ENCODE measurements at places on chromosomes 3 and 15. TPM values are rescaled to one million over a fixed set of nuclear protein-coding genes. Genes with fewer than 3 reads are reported as not detected.

DNA sequence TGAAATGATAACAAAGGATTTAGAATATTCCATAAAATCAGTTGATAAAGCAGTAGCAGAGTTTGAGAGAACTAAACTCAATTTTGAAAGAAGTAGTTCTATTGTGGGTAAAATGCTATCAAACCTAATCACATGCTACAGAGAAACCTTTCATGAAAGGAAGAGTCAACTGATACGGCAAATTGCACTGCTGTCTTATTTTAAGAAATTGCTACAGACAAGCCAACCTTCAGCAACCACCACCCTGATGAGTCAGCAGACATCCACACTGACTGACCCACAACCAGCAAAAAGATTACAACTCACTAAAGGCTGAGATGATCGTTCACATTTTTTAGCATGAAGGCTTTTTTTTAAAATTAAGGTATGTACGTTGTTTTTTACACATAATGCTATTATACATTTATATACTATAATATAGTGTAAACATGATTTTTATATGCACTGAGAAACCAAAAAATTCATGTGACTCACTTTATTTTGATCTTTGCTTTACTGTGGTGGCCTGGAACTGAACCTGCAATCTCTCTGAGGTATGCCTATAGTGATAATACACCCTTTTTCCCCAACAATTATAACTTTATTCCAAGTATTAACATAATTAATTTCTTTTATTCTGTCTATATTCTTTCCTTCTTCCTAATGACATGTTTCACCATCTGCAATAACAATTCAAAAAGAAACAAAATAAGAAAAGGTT lies 109.9 kb downstream of the TBC1D5 start:
- H3K36me3 ChIP-seq = peaks cover 1% of the 10 kb centered on the region
- no peak overlapping the region for H3K4me3 ChIP-seq
- no peaks in the 10 kb centered on the region for H3K27me3 ChIP-seq
- H3K4me1 ChIP-seq = peaks cover 13% of the 10 kb centered on the region

GRCh38 chr15:52071570-52071969 lies 41.0 kb downstream of the BCL2L10 start:
- DNase-seq = no peak
- no peak overlapping the region for H3K4me3 ChIP-seq
- H3K36me3 ChIP-seq = peaks cover 2% of the 10 kb centered on the region
- H3K27me3 ChIP-seq = no peaks in the 10 kb centered on the region

DNA sequence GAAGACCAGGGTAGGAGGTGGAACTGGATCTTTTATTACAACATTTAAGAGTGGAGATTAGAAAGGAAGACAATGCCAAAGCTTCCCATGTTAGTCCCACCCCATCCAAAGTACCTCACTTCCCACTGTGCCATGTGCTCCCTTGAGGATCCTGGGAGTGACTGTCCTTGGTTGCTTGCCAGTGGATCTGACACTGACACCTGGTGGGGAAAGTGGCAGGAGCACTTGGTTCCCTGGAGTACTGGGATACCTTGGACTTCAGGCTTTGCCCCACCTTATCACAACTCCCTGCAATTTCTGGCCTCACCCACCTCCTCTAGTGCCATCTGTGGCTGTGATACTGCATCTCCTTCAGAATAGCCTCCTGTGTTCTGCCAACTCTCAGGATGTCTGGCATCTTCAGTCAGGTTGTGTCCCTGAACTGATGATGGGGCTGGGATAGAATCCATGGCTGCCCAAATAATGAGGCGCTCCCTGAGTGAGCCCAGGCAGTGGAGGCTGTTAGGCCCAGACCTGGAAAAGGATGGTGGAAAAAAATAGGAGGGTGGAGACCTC lies 1.3 kb downstream of the ELL3 start:
- no peak overlapping the region for H3K27ac ChIP-seq
- peaks cover 19% of the 10 kb centered on the region for H3K4me1 ChIP-seq
- no peak overlapping the region for H3K4me3 ChIP-seq
- peaks cover 11% of the 10 kb centered on the region for H3K27me3 ChIP-seq
- DNase-seq = no peak
- peaks cover 21% of the 10 kb centered on the region for H3K36me3 ChIP-seq

GRCh38 chr15:34719695-34720094 lies 35.1 kb downstream of the GJD2 start:
- DNase-seq = no peak
- H3K4me3 ChIP-seq = no peak overlapping the region
- H3K4me1 ChIP-seq = no peaks in the 10 kb centered on the region
- peaks cover 56% of the 10 kb centered on the region for H3K27me3 ChIP-seq
- no peak overlapping the region for H3K27ac ChIP-seq

DNA sequence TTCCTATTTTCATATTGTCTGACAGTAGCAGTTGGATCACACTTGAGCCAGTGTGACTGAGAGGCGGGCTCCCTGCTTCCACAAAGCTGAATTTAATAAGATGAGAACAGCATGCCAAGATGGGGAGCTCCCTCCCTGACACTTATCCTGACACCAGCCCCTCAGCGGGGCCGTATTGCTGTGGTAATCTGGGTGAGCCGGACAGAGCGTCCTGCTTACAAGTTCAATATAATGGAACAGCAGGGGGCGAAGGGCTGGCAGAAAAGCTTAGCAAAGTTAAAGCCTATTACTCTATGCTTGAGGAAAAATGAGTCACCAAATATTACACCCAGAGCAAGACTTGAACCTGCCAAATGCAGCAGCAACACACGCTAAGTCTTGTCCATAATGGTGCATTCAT lies 163.8 kb upstream of the CMC1 start:
- no peaks in the 10 kb centered on the region for H3K27me3 ChIP-seq
- H3K4me1 ChIP-seq = no peaks in the 10 kb centered on the region
- no peak for DNase-seq
- H3K36me3 ChIP-seq = no peaks in the 10 kb centered on the region
- no peak overlapping the region for H3K4me3 ChIP-seq

DNA sequence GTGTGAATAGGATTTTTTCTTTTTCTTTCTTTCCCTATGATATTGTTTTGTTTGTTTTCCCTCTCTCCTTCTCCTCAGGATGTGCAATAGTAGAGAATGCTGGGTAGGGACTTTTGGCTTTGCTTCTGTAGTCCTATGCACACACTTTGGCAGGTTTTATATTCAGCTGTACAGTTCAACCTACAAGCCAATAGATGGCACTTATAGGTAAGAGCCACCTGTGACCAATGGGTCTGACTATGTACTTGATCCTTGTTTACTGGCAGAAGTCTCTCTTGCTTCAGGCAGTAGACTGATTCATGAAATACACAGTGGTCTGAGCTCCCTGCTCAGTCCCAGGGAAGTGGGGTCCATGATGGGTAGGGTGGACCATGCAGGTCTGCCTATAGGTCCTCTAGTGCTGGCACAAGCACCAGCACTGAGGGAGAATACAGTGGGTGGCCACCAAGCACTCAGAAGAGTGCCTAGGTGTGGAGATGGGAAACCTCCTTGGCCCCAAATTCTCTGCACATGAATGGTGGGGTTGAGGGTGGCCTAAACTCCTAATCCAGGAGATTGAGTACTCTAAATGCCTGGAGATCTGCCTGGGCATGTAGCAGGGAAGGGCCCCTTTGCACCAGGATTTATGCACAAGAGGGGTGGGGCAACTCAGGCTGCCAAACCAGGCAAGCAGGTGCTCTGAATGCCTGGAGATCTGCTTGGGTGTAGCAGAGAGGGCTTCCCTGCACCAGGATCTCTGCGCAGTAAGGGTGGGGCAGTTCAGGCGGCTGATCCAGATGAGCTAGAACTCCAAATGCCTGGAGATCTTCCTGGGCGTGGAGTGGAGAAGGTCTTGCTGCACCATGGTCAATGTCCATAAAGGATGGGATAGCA lies 176.1 kb downstream of the DOCK3 start:
- no peaks in the 10 kb centered on the region for H3K4me1 ChIP-seq
- H3K36me3 ChIP-seq = no peaks in the 10 kb centered on the region
- H3K4me3 ChIP-seq = no peak overlapping the region

DNA sequence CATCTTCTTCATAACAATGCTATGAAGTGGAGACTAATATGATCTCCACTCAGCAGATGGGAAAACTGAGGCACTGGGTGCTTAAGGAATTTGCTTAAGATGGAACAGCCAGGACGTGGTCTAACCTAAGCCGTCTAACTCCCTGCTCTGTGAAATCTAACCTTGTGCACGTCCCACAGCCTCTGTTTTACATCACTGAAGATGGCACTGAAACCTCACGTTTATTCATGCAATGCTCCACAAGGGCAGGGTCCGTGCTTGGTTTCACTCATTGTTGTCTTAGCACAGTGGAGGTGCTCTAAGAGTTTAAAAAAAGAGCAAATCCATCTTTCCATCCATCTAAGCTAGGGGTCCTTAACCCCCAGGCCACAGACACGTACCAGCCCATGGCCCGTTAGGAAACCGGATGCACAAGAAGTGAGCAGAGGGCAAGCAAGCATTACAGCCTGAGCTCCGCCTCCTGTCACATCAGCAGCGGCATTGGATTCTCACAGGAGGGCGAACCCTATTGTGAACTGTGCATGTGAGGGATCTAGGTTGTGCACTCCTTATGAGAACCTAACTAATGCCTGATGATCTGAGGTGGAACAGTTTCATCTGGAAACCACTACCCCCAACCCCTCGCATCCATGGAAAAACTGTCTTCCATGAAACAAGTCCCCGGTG lies 118.0 kb downstream of the FOXP1 start:
- H3K36me3 ChIP-seq = peaks cover 7% of the 10 kb centered on the region
- no peak for DNase-seq
- no peak overlapping the region for H3K4me3 ChIP-seq
- H3K27ac ChIP-seq = no peak overlapping the region

DNA sequence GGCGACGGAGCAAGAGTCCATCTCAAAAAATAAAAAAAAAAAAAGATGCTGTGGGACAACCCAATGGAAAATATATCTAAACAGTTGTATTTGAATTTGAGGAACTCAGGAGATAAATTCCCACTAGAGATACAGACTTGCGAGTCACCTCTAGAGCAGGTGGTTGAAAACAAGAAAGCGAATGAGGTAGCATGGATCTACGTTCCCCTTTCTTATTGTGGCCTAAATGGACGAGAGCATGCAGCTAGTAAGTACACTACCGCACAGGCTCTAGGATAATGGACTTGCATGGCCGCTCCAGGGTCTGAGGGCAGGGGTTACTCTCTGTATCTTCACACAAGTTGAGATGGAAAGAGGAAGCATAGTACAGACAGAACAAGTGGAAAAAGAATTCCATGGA lies 63.5 kb upstream of the TGFBR2 start:
- DNase-seq = no peak
- H3K36me3 ChIP-seq = no peaks in the 10 kb centered on the region
- no peak overlapping the region for H3K4me3 ChIP-seq
- H3K27ac ChIP-seq = no peak overlapping the region

- peaks cover 92% of the 10 kb centered on the region for H3K27me3 ChIP-seq
- peaks cover 24% of the 10 kb centered on the region for H3K4me1 ChIP-seq
- no peak overlapping the region for H3K4me3 ChIP-seq
- no peaks in the 10 kb centered on the region for H3K36me3 ChIP-seq
- no peak for DNase-seq
These were observed 3.5 kb downstream of the ISLR2 start for GRCh38 chr15:74133694-74134386.

- H3K4me3 ChIP-seq = peak within 1 kb of the TSS; percentile 58
- H3K36me3 ChIP-seq = no peaks in the 10 kb centered on the region
- peaks cover 70% of the 10 kb centered on the region for H3K27me3 ChIP-seq
- no peak within 1 kb of the TSS for H3K27ac ChIP-seq
- peak; percentile 55 for DNase-seq
- H3K4me1 ChIP-seq = peaks cover 18% of the 10 kb centered on the region
These were observed at the start of gene GATM for GRCh38 chr15:45378149-45378912. Gene GATM, minus strand, starts transcription at chr15:45378544. Its CDS starts 91 bp downstream, at chr15:45378453.

- DNase-seq = no peak
- H3K36me3 ChIP-seq = no peaks in the 10 kb centered on the region
- peaks cover 3% of the 10 kb centered on the region for H3K4me1 ChIP-seq
- H3K27ac ChIP-seq = no peak overlapping the region
- H3K27me3 ChIP-seq = no peaks in the 10 kb centered on the region
These were observed 131.8 kb downstream of the ZIC1 start for GRCh38 chr3:147540921-147541320.

- H3K4me3 ChIP-seq = peak overlapping the region; percentile 62
- H3K36me3 ChIP-seq = peaks cover 42% of the 10 kb centered on the region
- peak; percentile 88 for DNase-seq
These were observed 140.6 kb downstream of the RBPMS2 start for GRCh38 chr15:64634576-64635498.

DNA sequence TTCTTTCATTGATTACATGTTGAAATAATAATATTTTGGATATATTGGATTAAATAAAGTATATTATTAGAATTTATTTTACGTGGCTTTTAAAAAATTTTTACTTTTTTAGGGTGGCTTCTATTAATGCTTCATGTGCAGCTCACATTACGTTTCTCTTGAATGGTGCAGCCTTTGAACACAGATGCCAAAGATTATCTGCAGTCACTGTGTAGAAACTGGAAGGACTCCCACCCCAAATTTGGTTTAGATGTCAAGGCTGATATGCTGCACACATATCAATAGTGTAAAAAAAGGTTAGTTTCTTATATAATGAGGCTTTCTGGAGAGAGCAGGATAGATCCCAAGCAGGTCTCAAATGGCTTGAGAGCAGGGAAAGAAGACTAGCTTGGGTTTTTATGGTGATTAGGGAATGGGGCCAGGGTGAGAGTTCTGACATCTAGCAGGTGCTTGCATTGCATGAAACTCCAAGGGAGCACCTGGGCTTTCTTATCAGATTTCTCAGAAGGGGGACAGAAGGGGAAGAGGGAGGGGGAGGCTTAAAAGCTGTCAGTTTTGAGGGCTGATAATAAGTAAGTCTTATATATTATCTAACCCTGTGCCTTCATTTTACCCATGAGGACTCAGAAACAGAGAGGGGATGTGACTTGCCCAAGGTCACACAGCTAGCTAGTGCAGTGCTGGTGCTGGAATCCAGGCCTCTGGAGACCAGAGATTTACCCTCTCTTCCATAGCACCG lies 89.6 kb downstream of the CHST2 start:
- no peak for DNase-seq
- H3K27me3 ChIP-seq = no peaks in the 10 kb centered on the region
- no peak overlapping the region for H3K4me3 ChIP-seq
- peaks cover 13% of the 10 kb centered on the region for H3K4me1 ChIP-seq
- no peak overlapping the region for H3K27ac ChIP-seq

DNA sequence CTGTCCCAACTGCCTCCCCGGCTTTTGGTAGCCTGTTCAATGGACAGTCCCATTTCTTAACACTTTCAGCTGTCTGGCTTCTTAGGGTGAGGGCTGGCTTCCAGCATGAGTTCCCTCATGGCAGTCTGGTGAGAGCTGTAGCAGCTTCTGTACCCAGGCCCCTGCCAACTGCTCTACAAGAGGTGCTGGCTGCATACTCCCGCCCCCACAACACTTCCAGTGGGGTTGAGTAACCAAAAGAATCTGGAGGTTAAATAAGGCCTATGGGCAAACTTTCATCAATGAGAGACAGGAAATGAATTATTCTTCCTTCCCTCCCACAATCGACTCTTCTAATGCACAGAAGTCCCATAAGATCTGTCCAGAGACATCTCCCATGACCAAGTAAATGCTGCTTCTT lies 145.0 kb downstream of the NEK10 start:
- DNase-seq = no peak
- H3K4me3 ChIP-seq = no peak overlapping the region
- no peak overlapping the region for H3K27ac ChIP-seq
- peaks cover 2% of the 10 kb centered on the region for H3K4me1 ChIP-seq
- no peaks in the 10 kb centered on the region for H3K27me3 ChIP-seq

GRCh38 chr15:67077641-67078215 lies 12.3 kb downstream of the SMAD3 start:
- peaks cover 73% of the 10 kb centered on the region for H3K36me3 ChIP-seq
- peak overlapping the region; percentile 62 for H3K27ac ChIP-seq
- H3K4me3 ChIP-seq = no peak overlapping the region
- H3K4me1 ChIP-seq = peaks cover 93% of the 10 kb centered on the region
- no peaks in the 10 kb centered on the region for H3K27me3 ChIP-seq

Gene GCSAM
- 9.5 TPM for total RNA-seq

Gene GNB5
- total RNA-seq = 27.9 TPM

Gene SETD2
- 43.3 TPM for total RNA-seq

Gene CLEC3B
- not detected for total RNA-seq

Gene LSM3
- total RNA-seq = 18.9 TPM

Gene GOLGA6L25
- total RNA-seq = not detected

Gene ACAN
- not detected for total RNA-seq

Gene UBE3A
- total RNA-seq = 81.0 TPM

Data from activated CD8-positive, alpha-beta memory T cell treated with anti-CD3 and anti-CD28 coated beads, Interleukin-2, amount 10 ng/mL, durations not matched to agents 7 days and 5 days (primary cell).